ENCODE measurements at places on chromosomes 2 and 18.

DNA sequence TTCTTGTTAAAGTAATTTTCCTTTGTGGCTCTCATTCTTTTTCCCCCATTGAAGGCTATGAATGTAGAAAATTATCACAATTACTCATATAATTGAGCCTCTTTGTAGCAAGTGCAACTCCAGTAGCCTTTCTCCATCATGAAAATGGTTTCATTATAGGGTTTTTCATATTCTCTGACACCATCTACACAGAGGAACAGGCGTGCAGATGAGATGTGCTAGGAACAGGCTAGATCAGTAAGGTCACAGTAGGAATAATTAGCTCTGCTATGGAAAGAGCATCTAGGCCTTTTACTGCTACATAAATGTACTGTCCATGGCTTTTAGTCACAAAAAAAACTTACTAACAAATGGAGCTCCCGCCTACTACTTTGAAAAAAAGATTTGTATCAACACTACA lies 12.6 kb upstream of the DLX1 start:
- no peak for DNase-seq

GRCh38 chr2:109229094-109229675 lies 100.2 kb downstream of the SH3RF3 start:
- no peak for DNase-seq

GRCh38 chr2:177053038-177053437 lies 159.6 kb upstream of the HNRNPA3 start:
- no peak for DNase-seq

- no peak for DNase-seq
Measured at GRCh38 chr2:29702276-29702675, 219.1 kb downstream of the ALK start.

DNA sequence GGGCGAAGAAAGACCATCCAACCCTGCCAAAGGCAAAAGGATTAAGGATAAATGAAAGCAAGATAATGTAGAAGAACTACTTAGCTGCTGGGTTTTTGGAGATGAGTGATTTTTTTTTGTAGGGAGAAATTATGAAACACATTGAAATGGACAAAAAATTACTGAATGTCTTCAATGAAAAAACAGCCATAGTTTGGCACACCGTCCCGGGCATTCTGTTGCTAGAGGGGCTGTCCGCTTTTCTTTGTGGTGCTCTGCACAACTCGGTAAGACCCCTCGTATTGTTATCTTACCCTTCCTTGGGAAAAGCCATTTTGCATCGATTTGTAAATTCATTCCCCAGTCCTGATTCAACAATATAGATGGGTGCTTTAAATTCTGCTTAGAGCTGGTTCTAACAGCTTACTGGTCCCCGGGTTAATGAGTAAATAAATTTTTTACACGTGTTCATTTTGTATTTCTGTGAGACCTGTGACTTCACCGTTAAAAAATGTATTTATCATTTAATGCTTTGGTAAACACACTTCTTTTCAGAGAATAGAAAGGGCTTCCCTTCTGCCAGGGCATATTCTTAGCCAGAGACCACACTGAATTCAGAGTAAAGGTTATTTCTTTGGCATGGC lies 912 bp upstream of the LAPTM4A start:
- no peak for DNase-seq

GRCh38 chr2:100742277-100743254 lies 77.4 kb upstream of the NPAS2 start:
- DNase-seq: no peak

DNA sequence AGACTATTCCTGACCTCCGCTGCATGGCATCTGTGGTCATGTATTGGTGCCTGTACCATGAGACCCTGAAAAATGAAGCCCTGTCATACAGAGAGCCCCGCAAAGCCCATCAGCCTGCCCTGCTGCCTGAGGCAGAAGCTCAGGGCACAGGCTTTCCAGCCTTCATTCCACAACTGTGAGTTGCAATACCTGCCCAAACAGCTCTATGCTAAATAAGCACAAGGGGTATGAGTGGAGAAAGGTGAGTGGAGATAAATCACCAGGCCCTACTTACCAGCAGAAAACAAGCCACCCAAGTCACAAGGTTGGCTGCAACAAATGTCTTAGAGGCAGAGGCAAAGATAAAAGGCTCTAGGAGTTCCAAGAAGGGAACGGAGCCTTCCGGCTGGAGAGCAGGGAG lies 277.4 kb downstream of the TNS1 start:
- no peak for DNase-seq

- DNase-seq: no peak
Measured at GRCh38 chr2:105261061-105261460, 19.5 kb downstream of the GPR45 start.

DNA sequence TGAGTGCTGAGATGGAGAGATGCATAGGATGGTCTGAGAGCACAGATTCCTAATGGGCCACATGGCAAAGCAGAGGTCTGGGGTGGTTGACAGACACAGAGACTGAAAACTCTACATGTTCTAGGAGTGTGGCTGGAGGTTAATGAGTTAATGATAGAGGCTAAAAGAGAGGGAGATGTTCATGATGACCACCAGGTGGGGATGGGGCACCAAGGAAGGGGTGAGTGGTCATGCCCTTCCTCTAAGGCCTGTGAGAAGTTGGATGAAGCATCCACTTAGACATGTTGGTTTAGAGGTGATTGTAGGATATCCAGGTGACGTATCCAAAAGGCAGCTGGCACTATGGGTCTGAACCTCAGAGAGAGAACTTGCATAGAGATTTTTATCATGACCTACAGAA lies 102.1 kb downstream of the LRP2 start:
- no peak for DNase-seq

All from CD4-positive, alpha-beta T cell (primary cell).